NCI-H526 treated with DMSO at 0.1 percent for 48 hours (cell line): ENCODE measurements at places on chromosomes 7 and 10.
A peak's percentile ranks its signal among the peaks of the same experiment; 100 is the strongest.

DNA sequence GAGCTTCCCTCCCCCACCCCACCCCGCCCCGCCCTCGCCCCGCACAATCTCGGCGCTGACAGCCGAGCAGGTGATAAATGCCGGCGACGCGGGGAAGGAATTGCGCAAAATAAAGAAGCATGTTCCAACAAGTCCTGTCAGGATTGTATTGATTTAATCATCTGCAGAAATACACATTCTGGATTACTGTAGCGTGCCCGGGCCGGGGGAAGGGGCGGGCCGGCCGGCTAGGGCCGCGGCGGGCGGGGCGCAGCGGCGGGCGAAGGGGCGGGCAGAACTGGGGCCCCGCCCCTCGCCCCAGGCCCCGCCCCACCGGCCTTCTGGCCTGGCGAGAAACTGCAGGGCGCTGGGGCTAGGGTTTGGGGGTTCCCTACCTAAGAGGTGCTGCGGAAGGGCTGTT, 88.9 kb upstream of the PAX2 start:
- DNase-seq = peak; percentile 36

- no peak for DNase-seq
Observed at GRCh38 chr10:88467835-88468485, 115.2 kb downstream of the RNLS start.

GRCh38 chr10:19096501-19097073, 48.0 kb downstream of the MALRD1 start:
- DNase-seq = no peak

DNA sequence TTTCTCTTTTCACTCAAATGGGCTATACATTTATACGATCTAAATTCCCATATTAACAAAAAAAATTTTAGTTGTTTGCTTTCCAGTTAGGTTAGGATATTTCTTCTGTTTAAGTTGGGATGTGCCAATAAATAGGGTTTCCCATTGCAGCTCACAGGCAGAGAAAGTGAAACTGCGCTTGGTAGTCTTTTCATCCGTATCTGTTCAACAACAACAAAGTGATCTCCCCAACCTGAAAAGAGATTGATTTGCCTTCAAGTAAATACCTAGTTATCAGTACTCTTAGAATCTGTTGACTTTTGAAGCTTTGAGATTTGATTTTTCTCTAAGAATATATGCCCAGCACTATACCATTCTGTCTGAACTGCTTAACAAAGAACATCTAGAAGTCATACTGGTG, 143.4 kb downstream of the DYNC1I1 start:
- DNase-seq = no peak

DNA sequence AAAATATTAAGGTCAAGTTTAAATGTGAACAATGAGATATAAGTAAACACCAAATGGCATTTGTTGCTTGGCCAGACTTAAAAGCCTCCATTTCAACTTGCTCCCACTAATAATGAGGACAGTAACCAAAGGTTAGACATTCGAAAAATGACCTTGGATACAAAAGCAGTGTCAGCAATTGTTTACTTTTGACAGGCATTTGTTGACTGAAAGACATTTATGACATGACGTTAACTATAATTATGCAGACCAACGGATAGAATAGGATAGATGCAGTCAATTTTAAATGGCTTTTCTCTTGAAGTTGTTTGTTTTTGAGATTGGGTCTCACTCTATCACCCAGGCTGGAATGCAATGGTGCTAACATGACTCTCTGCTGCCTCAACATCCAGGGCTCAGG, 6.3 kb upstream of the WNT16 start:
- no peak for DNase-seq

DNA sequence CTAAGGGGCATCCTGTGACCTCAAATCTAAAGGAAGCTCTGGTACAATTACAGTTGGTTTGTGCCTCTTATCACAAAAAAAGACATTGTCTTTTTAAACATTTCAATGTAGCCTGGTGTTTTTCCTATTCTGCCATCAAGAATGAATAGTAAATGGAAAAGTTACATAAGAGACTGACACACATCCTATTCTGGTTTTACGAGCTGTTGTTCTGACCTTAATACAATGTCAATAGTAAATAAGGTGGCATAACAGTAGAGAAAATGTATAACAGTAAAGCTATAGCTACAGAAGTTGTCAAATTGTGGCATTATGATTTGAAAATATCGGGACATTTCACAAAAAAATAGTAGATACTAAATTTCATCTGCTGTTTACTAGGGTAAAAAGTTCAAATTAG, 88.4 kb downstream of the NT5C2 start:
- no peak for DNase-seq

DNA sequence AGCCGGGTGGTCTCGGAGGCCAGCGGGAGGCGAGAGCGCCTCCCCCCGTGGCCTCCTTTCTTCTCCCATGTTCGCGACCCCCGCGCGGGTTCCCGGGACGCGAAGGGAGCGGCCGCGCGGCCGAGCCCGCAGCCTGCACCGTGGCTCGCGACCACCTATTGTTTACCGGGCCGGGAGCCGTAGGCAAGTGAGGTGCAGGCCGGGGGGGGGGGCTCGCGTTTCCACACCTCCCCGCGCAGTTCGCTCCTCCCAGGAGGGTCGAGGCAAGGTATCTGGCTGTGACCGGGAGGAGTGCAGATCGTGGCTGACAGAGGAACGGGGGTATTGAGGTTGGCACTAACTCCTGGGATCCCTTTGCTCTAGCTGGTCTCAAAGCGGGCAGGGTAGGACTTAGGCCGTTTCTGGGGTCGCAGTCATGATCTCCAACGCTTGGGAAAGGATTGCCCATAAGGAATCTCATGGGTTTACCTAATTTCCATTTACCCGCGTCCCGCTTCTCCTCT, 734 bp downstream of the PTPN12 start:
- peak; percentile 79 for DNase-seq

DNA sequence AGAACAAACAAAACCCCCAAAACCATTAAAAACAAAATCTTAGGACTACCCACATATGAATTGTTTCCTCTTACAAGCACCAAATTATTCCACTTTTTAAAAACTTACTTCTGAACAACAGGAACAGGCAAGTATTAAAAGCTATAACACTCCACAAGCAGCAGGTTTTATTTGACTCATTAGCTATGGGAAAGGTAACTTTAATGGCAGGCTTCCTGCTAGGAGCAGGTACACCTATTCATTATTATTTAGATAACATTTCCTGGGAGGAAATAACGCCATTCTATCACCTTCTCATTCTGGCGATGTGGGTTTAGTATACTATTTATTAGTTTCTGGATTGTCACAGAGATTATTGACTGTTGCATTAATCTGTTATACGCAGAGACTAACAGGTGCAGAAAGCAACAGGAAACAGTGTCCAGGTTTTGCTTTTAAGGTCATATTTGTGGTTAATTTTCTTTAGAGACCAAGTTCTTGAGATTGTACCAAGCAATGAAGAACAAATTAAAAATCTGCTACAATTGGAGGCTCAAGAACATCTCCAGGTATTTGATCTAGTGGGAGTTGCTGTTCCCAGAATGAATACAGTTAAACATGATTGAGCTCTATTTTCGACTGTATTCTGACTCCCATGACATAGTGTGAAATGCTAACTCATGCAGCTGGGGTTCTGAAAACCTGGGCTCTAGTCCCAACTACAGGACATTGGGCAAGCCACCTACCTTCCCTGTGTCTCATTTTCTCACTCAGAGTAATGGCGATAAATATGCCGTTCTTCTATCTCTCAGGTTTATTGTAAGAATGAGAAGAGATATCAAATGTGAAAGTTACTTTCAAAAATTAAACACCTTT, 2.0 kb downstream of the CPA2 start:
- DNase-seq = no peak

DNA sequence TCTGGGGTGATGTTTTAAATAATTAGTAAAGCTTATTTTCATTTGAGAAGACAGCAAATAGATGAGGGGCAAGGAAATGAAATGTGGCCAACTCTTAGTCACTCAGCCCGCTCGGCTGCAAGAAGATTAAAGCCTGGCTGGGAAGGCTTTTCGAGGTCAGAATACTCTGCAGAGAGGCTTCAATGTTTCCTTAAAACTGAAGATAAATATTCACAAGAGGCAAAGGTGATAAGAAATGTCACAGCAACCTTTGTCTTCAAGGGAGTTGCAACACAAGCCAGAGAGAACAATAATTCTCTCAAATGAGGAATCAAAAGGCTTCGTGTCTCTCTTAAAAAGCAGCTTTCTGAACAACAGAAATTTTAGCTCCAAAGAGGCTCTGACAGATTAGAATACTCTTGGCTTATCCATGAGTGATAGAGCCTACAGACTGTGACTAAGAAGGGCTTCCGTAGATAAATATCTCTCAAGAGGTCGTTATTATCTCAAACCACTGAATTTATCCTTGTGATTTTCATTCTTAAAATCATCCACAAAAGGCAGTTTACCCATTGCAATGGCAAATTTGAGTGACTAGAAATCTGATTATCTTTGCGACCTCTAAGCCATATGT, 92.5 kb downstream of the KLF6 start:
- no peak for DNase-seq

GRCh38 chr7:47771990-47772360, 176.3 kb downstream of the PKD1L1 start:
- no peak for DNase-seq

DNA sequence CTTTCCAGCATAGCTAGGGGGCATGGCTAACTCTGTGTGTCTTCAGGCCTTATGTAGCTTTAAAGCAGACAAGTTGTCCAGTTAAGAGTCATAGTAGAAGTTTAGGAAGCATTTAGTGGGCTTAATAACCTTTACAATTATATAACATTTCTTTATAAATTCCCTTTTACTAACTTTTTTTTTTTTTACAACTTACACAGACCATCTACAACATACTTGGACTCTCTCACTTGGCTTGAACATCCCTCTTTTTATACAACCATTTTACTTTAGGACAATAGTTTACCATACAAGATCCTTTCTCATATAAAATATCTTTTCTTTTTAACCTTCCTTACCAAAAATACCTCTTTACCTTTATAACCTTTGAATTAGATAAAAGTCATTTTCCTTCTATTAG, 26.3 kb downstream of the SP4 start:
- DNase-seq = no peak

DNA sequence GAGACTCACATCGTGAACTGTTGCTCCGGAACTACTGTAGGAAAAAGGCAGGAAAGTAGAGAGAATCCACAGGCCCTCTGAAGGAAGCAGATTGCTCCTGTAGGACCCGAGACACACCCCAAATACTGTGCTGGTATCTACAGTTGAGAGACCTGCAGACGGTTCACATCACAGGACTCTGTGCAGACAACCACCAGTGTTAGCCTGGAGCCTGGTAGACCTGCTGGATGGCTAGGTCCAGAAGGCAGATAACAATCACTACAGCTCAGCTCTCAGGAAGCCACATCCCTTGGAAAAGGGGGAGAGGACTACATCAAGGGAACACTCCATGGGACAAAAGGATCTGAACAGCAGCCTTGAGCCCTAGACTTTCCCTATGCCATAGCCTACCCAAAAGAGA, 311.8 kb upstream of the PRKCQ start:
- no peak for DNase-seq

DNA sequence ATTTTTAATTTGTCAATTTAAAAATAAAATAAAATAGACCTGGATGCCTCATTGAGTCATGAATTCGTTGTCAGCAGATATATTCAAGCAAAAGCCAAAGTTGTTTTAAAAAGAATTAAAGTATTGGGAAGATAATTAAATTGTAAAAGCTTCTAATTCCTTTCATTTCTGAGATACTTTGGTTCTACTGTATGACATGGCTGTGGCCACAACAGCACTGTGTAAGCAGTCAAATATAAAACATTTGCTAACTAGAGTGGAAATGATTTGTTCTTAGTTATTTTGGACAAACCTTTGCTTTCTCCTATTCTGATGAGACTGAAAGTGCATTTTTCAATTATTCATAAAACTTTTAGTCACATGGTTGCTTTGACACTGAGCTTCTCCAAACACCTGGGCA, 143.6 kb upstream of the FAM13C start:
- DNase-seq = no peak

GRCh38 chr10:114181971-114182370, 2.8 kb downstream of the TDRD1 start:
- no peak for DNase-seq

- no peak for DNase-seq
Observed at GRCh38 chr7:101094791-101095375, 9.6 kb downstream of the TRIM56 start.

- DNase-seq = no peak
Observed at GRCh38 chr7:27048438-27048837, 47.4 kb downstream of the HOXA1 start.

DNA sequence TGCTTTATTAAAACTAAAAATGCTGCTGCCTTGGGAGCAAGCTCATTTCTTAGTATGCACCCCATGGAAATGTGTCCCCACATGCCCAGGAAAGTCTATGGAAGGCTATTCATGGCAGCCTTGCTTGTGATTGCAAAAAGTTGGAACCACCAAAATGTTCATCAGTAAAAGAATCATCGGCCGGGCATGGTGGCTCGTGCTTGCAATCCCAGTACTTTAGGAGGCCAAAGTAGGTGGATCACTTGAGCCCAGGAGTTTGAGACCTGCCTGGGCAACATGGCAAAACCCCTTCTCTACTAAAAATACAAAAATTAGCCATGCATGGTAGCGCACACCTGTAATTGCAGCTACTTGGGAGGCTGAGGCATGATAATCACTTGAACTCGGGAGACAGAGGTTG, 79.8 kb downstream of the ARHGAP22 start:
- no peak for DNase-seq

DNA sequence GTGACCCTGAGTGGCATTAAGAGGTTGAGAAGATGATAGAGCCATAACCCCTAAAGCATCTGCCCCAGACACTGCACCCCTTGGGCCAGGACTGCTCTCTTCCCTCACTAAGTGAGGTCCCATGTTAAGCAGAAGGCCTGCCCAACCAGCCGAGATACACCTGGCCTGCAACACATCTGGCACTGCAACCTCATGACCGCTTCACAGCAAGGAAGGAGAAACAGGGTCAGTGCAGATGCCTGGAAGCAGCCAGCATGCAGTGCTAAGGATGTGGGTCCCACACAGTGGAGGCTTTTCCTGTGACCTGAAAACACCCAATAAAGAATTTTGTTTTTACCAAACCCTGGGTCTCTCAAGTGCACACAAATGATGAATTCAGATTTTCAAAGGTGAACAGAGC, 7.4 kb downstream of the NOD1 start:
- no peak for DNase-seq
